H7 (cell line): ENCODE measurements at places on chromosomes 2 and 18.

DNA sequence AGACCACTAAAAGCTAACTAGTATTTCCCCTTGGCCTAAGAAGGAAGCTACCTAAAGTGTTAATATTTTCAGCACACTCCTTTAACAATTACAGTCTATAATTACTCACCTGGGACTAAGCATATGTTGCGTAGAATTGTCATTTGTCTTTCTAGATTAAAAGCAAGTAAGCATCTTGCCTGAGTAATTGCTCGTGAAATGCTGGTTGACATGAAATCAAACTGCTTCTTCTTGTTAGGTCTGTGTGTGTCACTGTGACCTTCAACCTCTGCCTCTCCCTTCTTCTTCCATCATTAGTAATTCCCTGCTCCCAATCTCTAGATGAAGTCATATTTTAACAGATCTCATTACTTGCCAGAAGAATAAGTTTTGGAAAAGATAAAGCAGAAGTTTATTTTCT is 212.2 kb downstream of the XIRP2 start:
- DNase-seq: no peak

GRCh38 chr2:95063086-95063958 is 37.8 kb downstream of the MAL start:
- DNase-seq: no peak

GRCh38 chr2:234747833-234748559 is 203.8 kb upstream of the SH3BP4 start:
- DNase-seq: no peak

- no peak for DNase-seq
Measured at GRCh38 chr2:38156436-38156835, 80.5 kb upstream of the CYP1B1 start.

DNA sequence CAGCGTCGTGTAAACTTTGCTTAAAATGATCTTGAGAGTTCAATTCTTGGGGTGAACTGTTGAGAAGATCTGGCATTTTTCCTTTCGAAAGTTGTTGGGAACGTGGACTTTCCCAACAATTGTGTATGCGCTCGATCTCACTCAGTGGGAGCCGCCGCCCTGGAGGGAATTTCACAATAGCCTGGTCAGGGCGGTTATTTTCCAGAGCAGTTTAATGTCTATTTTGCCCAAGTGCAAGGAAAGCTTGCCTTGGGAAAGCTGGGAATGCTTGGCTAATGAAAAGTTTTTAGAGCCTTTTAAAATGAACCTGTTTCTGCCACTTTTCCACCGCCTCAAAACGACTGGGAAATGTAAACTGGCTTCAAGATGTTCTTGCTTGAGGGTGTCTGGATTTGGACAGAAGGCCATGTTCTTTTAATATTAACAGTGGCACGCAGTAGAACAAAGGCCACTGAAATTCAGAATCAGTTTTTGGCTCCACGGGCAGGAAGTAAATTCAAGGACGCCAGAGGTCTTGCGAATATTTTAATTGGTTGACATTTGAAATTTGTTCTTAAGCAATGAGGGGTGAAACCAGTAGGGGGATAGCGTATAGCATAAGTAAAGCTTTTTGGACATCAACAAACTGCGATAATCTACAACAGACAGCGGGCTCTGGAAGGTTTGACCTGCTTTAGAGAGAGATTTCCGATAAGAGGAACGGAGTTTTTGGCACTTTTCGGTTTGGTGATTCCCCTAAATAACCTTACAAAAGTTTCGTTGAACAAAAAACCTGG is 1.2 kb downstream of the CFLAR start:
- DNase-seq: peak; percentile 46

DNA sequence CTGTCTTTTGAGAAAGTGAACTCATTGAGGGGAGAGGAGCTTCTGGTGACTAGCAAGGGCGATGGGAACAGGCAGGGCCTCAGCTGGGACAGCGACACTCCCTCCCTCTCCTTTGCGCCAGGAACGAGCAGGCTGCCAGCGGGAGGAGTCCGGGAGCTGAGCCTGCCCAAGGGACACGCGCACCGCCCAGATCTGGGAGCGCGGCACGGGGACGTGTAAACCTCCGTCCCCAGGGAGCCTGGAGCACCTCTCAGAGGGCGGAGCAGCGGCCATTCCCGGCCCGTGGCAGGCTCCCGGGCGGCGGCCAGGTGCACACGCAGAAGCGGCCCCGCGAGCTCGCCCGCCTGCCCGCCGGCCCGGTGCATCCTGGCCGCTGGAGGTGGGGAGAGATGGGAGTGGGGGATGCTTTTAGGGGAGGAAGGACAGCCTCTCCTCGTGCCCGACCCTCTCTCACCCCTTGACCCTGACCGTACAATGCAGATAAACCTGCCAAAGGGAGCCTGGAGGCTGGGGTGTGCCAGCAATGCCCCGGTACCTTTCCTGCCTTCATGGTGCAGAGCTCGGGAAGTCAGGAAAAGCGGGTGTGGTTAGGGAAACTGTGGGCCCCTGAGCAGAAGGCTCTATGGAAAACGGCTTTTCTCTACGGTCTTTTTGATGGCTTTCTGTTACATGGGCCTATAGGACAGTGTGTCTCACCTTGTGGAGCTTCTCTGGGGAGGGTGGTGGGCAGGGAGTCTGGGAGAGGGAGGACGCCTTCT is 2.2 kb downstream of the AQP4 start:
- DNase-seq: peak; percentile 70

DNA sequence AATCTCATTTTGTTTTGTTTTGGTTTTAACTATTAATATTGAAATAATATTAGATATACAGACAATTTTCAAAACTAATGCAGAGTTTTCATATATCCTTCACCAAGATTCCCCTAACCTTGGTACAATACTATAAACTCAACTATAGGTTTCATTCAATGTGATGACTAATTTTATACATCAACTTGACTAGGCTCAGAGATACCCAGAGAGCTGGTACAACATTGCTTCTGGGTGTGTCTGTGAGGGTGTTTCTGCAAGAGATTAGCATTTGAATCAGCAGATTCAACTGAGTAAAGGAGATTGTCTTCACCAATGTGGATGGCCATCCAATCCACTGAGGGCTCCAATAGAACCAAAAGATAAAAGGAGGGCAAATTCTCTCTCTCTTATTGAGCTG is 221.3 kb upstream of the CRIM1 start:
- DNase-seq: no peak

DNA sequence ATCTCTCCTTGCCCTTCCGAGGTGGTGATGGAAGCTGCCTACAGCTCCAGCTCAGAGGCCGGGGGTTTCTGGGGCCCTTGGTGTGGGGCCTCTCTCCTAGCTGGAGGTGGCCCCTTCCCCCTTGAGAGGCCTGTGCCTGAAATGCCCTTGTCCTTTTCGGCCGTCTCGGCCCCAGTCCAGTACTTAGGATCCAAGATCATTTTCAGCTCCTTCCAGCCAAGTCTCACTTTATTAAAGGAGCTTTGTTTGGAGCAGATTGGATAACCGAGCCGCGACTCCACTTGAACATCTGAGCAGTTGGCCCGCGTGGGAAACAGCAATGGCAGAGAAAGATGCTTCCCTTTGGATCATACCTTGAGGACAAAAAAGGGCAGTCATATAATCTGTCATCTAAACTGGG is 125.0 kb downstream of the NEDD4L start:
- no peak for DNase-seq

DNA sequence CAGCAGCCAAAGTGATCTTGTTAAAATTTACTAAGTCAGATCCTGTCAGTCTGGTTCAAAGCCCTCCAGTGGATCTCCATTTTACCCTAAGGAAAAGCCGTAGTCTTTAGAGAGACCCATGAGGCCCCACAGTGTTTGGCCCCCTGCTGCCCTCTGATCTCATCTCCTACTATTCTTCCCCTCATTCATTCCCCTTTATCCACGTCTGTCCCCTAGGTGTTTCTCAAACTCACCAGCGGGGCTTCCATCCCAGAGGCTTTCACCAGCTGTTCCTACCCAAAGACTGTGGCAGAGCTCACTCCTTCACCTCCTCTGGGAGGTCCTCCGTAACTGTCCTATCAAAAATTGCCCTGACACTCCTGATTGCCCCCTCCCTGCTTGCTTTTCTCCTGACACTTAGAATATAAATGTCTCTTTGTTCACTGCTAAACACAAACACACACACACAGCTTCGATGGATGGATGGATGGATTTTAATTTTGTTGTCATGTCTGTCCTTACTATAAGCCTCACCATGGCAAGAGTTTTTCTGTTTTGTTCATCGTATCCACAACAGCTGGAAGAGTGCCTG is 26.1 kb downstream of the LIMS1 start:
- DNase-seq: no peak

- no peak for DNase-seq
Measured at GRCh38 chr2:227177592-227178336, 13.3 kb downstream of the COL4A3 start.
